Hippocampal formation (tissue), 2 donors: ENCODE measurements at places on chromosomes 13 and 19.
A peak's percentile ranks its signal among the peaks of the same experiment; 100 is the strongest.

- DNase-seq, result no peak
Observed at GRCh38 chr13:57326532-57326931, 159.5 kb downstream of the PRR20E start.

- no peak for DNase-seq
Observed at GRCh38 chr19:50553134-50553703, 15.0 kb downstream of the LRRC4B start.

GRCh38 chr19:1248786-1249297 is 459 bp downstream of the MIDN start:
- DNase-seq, result peak; percentile 73

DNA sequence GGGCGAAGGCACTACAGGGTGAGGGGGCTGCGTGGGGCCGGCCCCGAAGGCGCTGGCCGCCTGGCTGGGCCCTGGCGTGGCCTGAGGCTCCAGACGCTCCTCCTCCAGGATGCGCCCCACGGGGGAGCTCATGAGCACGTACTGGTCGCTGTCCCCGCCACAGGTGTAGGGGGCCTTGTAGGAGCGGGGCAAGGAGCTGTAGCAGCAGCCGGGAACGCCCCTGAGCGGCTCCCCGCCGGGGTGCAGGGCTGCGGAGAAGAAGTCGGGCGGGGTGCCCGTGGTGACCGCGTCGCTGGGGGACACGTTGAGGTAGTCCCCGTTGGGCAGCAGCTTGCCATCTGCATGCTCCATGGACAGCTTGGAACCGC is 3.0 kb downstream of the IRS2 start:
- DNase-seq, result no peak

- no peak for DNase-seq
Observed at GRCh38 chr19:39417463-39418181, 5.2 kb downstream of the PLEKHG2 start.

DNA sequence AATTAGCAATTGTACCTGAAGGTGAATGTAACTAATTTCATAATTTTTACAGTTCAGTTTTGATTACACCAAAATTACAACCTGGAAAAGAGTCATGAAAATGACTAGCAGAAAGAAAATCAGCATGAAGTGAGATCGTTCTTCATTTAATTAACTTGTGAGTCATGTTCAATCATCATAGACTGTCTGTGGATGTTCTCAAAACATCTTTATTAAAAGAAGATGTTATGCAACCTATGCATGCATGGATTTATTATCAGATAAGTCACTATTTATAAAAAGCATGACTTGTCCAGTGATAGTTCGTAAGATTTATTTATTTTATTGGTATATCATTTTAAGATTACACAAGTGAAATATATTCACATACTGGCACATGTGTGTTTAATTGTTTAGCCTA is 245.9 kb downstream of the ITGBL1 start:
- no peak for DNase-seq

- no peak for DNase-seq
Observed at GRCh38 chr19:11861301-11861700, 12.8 kb downstream of the ZNF439 start.

DNA sequence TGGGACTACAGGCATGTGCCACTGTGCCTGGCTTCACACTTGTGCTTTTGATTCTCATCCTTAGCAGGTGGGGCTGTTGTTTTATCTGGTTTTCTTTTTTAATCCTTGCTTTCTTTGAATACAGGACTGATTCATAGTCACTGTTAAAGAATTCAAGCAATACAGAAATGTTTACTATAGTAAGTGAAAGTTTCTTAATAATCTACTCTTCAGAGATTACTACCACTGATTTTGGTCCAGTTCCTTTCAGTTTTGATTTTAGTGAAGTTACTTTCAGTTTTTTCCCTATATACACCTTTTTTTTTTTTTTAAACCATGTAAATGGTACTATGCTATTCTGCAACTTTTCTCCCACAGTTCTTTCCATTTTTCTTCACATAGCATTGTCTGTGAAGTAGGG is 53.6 kb downstream of the GATAD2A start:
- DNase-seq, result no peak

GRCh38 chr19:57263244-57263741 is 17.0 kb upstream of the ZNF460 start:
- no peak for DNase-seq

DNA sequence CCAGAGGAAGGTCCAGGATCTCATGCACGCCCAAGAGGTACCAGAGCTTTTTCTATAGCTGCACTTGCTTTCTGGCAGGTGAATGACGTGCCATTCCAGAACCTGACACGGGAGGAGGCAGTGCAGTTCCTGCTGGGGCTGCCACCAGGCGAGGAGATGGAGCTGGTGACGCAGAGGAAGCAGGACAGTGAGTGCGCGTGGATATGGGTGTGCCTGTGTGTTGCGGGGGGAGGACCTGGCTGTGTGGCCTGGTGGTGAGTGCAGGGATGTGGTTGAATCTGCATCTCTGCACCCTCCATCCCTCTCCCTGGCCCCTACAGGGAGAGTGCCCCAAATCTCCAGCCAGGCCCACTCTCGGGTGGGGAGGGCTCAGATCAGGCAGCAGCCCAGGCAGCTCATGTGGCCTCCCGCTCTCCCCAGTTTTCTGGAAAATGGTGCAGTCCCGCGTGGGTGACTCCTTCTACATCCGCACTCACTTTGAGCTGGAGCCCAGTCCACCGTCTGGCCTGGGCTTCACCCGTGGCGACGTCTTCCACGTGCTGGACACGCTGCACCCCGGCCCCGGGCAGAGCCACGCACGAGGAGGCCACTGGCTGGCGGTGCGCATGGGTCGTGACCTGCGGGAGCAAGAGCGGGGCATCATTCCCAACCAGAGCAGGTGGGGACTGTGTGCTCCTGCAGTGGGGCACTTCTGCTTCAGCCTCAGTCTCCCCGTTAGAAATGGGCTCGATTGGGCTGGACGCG is 22.8 kb downstream of the APBA3 start:
- no peak for DNase-seq

DNA sequence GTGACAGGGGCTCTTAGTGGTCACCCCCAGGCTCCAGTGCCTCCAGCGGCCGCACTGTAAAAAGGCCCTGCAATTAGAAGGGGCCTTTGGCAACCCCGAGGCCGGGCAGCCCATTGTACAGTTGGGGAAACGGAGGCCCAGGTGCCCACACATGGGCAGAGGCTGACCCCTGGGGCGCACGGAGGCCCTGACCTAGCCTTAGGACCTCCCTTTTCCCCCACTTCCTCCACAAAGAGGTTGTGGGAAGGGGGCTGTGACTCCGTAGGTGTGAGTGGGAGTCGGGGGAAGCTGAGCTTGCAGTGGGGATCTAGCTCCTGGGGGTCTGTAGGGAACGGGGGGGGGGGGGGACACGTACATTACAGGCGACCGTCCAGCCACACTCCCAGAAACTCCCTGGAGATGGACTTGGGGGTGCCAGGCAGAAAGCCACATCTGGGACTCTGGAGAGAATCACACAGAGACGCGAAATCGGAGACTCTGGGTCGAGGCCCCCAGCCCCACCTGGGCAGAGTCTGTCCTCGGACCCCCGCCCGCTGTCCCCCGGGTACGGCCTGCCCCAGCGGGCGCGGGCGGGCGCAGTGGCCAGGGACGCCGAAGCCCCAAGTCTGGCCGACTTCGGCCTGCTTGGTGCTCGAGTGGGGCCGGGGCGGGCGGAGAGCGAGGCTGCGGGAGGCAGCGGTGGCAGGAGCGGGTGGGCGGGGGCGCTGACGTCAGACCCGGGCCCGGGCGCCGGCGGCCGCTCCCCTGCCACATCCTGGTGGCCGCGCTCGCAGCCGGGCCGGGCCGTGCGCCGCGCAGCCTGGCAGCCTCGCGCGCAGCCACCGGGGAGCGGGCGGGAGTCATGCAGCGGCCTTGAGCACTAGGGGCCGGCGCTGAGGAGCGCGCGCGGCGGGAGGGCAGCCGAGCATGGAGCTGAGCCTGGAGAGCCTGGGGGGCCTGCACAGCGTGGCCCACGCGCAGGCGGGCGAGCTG is at the start of gene ONECUT3:
ONECUT3 (plus strand) TSS at position 750 of the 972 bp plus-strand sequence; CDS start at position 907, 157 bp downstream.
- no peak for DNase-seq

DNA sequence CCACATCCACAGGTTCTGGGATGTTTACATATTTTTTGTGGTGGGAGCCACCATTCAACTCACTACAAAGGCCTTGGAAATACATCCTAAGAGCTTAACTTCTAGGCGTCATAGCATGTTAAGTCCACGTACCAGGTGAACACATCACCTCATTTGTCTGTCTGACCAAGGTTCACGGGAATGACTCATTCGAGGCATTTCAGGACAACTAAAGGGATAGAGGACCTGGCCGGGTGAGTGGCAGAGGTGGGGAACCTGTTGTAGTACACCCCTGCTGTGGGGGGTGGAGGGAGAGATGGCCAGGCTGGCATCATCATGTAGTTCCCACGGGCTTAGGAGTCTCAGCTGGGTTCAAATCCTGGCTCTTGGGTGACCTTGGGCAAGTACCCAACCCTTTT is 51.5 kb downstream of the BICRA start:
- no peak for DNase-seq

GRCh38 chr13:22482496-22483000 is 698.2 kb upstream of the SGCG start:
- DNase-seq, result no peak

- no peak for DNase-seq
Observed at GRCh38 chr13:74889321-74889720, 592.6 kb downstream of the TBC1D4 start.

- no peak for DNase-seq
Observed at GRCh38 chr13:20174656-20175405, 14.0 kb upstream of the GJA3 start.

GRCh38 chr19:55370305-55370988 is at the start of gene IL11:
IL11 (minus strand) TSS chr19:55370463; CDS start chr19:55370310, 153 bp downstream.
- no peak for DNase-seq

DNA sequence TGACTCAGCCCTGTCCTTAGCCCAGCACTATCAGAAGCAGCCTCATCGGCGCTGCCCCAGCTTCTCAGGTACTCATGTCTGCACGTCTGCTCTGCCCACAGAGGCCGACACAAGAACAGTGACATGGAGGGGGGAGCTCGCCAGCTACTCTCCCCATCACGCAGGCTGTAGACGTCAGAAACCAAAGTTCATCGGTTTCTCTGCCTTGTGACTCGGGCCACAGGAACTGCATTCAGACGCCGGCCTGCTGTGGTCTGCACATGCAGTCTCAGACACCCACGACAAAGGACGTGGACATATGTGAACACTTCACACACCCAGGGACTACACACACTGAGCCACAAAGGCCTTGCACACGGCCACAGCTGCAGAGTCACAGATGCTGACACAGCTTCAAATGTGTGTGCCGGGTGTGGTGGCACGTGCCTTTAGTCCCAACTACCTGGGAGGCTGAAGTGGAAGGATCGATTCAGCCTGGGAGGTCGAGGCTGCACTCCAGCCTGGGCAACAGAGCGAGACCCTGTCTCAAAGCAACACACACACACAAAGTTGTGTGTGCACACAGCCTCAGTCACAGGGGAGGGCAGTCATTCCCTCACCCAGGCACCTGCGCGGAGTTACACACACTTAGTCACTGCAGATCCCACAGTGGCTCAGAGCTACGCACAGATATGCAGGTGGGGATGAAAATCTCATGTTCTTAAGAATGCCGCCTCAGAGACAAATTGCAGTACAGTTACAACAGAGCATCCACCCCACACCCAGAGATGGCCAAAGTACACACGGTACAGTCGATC is 4.9 kb upstream of the ZFP36 start:
- DNase-seq, result no peak

- no peak for DNase-seq
Observed at GRCh38 chr13:112686364-112686763, 3.5 kb upstream of the ATP11A start.

GRCh38 chr13:27295096-27295495 is 24.5 kb downstream of the RASL11A start:
- DNase-seq, result no peak

DNA sequence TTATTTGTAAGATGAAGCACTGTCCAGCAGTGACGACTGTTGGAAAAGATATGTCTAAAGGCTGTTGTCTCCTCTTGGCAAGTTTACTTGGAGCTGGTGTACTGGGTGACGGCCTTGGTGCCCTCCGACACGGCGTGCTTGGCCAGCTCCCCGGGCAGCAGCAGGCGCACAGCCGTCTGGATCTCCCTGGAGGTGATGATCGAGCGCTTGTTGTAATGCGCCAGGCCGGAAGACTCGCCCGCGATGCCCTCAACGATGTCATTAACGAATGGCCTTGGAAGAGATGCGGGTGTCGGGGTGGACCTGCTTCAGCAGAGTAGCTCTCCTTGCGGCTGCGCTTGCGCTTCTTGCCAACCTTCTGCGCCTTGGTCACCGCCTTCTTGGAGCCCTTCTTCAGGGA is 24.6 kb upstream of the ZDHHC20 start:
- DNase-seq, result no peak

- peak; percentile 89 for DNase-seq
Observed at GRCh38 chr19:10027158-10027997, 14.1 kb downstream of the RDH8 start.

GRCh38 chr13:30720172-30720869 is 15.0 kb upstream of the ALOX5AP start:
- DNase-seq, result no peak

DNA sequence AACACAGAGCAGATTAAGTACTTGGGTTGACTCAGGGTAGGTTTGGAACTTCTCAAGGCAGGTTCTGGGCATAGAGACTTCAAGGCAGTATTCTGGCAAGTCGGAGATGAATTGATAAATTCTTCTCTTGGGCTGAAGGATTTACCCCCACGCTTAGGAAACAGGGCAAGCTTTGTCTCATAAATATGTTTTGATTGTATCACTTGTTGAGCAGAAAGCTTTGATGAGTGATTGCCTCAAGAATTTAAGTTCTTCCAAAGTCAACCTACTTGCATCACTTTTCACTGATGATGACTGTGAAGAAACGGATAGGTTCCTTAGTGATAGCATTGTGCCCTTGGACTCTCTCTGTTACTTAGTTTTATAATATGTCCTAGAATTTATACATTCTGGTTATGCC is 258.6 kb upstream of the DACH1 start:
- DNase-seq, result no peak

GRCh38 chr19:1490311-1491113 is at the start of gene PCSK4:
PCSK4 (minus strand) TSS chr19:1490350; CDS start chr19:1490346, 4 bp downstream.
- peak; percentile 99 for DNase-seq

GRCh38 chr13:110301083-110301482 is 5.9 kb downstream of the COL4A1 start:
- DNase-seq, result no peak

DNA sequence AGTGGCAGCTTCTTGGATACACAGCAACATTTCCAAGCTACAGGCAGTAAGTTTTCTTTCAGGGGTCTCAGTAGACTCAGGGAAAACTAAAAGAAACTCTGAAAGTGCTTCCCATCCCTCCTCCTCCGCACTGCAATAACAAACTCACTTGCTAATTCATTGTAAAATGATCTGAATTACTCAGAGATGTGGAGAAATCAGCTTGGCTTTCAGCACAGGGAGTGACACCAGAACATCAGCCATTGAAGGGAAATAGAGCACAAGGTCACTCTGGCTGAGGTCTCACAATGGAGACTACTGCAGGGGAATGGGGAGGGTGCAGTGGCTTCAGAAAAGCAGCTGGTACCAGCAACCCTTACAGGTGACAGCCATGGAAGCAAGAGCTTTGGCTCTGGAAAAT is 137.3 kb upstream of the SERP2 start:
- DNase-seq, result no peak

GRCh38 chr13:49893591-49893990 is 42.5 kb downstream of the SPRYD7 start:
- no peak for DNase-seq
